ENCODE measurements at places on chromosomes 4 and X. TPM values are rescaled to one million over a fixed set of nuclear protein-coding genes. Genes with fewer than 3 reads are reported as not detected.

- DNase-seq, result no peak
Observed at GRCh38 chrX:100969936-100970335, 428 bp downstream of the ARL13A start.

- DNase-seq, result peak; percentile 62
Observed at GRCh38 chr4:25943312-25943711, 29.3 kb downstream of the SMIM20 start.

DNA sequence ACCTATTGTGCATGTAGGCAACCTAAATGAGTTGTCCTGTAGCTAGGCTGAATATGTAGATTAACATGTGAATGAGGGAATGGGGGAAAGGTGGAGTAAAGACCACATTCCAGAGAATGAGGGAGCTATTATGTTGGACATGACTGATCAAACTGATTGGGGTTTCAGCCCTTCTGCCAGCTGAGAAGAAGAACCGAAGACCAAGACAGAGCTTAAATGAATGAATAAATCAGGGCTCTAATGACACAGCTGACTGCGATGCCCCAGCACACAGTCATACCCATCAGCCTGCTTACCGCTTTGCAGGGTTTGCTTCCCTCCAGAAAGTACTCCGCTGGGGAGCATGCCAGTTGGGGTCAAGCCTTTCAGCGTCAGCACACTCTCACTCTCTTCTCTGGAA lies 315.4 kb downstream of the PPP3CA start:
- no peak for DNase-seq

Gene RS1
- total RNA-seq, result not detected

Gene GABRG1
- not detected for total RNA-seq

Gene TMEM47
- 32.1 TPM for total RNA-seq

DNA sequence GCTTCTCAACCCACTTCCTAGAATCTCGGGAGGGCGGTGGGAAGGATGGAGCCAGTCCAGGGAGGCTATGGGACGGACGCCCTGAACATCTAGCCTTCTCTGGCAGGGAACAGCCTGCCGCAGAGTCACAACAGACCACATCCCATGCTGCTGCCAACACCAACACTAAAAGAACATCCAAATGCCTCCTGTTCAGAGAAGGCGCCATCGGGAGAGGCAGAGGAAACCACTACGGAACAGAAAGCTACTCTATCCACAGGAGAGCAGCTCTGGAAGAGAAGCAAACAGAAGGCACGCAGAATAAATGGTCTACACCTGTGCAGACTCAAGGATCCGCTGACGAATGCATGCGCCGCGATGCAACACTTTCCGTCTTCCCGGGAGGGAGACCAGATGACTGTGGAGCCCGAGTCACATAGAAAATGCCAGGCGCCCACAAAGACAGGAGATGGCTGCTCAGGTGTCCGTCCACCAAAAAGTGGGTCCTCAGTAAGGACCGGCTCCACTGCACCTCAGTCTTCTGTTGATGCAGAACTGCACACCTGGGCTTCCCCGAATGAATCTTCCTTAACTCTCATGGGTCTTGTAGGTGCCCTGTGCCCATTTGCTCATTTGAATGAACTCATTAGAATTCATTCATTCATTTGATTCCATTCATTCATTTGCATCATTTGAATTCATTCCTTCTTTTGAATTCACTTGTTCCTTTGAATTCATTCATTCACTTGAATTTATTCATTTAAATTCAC lies 217.5 kb downstream of the DHRSX start:
- DNase-seq, result no peak

DNA sequence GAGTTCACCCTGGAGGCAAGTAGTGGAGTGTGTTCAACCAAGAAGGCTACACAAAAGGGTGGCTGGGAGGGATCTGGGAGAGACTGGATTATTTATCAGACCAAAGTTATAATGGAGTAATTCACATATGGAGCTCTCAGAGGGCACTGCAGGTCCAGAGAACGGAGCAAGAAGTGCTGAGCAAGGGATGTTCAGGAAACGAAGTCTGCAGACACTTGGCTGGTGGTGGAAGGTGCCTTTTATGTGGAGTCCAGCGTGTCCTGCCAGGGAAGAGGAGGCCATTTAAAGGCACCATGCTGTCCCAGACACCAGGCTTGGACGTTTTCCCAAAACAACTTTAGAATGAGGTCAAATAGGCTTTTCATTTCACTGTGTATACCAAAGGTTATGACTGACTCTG lies 130.1 kb downstream of the CEP135 start:
- no peak for DNase-seq

- peak; percentile 33 for DNase-seq
Observed at GRCh38 chr4:186260504-186261448, 5.2 kb upstream of the F11 start.

- DNase-seq, result no peak
Observed at GRCh38 chr4:187416216-187416615, 579.4 kb upstream of the ZFP42 start.

DNA sequence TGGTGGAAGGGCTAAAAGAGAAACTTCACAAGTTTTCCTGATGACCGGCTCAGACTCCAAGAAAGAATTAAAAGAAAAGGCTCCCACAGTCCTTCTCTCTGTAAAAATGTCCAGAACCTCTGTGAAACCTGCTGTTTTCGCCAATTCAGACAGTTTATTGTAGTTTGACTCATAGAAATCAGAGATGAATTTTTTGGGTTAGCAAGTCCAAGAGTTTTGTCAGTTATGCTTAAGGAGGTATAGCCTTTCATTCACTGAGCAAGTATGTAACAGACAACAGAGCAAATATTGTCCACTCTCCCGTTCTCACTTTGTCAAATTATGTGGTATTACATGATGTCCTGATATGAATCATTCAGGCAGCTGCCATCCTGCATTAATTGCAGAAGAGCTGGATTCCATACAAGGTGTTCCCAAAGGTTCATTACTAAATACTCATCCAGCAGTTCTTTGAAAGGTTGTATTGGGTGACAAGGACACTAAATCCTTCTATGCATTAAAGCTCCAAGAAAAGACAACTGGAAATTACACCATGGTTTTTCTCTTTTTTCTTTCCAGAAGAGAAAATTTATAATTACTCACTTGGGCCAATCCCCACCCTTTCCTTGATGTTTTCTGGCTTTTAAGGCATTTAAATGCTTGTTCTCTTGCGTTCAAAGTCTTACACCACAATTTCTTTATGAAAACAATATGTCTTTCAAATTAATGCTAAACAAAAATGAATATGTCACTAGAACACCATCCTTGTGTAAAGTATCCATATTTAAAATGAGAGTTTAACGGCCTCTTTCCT lies 30.0 kb upstream of the PLAC1 start:
- no peak for DNase-seq

Gene ITGB1BP2
- 88.6 TPM for total RNA-seq

GRCh38 chrX:55867708-55868107 lies 150.2 kb downstream of the RRAGB start:
- DNase-seq, result no peak

Gene CRMP1
- 1.3 TPM for total RNA-seq

Gene PDCL2
- not detected for total RNA-seq

GRCh38 chrX:150058728-150059127 lies 120.4 kb upstream of the EOLA2 start:
- no peak for DNase-seq

Gene DSPP
- not detected for total RNA-seq

GRCh38 chr4:138815811-138816210 lies 199.8 kb upstream of the NOCT start:
- DNase-seq, result no peak

DNA sequence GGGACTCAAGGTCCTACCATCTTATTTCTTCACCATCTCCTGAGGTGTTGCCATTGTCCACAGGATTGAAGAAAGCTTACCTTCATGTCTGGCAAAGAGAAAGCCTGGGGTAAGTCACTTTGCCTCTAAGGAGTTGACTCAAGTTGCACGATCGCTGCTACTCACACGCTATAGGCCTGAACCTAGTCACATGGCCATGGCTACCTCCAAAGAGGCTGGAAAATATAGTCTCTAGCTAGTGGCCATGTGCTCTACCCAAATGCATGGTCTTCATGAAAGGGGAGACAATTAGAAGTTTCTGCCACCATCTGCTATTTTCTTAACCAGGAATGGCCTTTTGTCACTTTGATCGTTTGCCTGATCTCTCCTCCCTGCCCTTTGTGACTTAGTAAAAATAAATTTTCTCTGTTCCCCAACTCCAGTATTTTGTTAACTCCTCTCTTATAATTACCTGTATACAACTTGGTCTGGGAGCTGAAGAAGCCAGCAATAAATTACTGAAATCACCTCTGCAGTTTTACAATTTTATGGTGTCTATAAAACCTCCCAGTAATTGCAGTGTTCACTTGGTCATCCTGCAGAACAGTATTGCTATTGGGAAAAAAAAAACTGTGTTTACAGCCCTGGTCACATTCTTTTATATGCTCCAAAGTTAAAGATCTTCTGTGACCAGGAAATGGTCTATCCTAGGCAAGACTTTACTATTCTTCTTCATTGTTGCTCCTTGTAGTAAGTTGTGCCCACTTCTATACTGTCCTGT lies 126.7 kb upstream of the TSPAN5 start:
- no peak for DNase-seq

DNA sequence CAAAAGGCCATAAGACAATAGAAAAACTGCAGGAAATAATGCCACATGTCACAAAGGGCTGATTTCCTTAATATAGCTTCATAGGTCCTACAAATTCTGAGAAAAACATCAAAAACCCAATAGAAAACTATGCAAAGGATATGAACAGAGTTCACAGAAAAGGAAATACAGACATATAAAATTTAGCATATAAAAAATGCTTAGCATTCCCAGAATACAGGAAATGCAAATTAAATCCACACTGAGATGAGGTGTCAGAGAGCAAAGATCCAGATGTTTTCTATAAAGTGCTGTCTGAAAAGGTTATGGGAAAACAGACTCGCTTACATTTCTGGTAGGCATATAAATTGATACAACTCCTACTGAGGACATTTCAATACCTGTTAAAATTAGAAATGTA lies 33.8 kb downstream of the TXK start:
- DNase-seq, result no peak

- DNase-seq, result no peak
Observed at GRCh38 chr4:188117631-188118324, 8.4 kb upstream of the TRIML2 start.

DNA sequence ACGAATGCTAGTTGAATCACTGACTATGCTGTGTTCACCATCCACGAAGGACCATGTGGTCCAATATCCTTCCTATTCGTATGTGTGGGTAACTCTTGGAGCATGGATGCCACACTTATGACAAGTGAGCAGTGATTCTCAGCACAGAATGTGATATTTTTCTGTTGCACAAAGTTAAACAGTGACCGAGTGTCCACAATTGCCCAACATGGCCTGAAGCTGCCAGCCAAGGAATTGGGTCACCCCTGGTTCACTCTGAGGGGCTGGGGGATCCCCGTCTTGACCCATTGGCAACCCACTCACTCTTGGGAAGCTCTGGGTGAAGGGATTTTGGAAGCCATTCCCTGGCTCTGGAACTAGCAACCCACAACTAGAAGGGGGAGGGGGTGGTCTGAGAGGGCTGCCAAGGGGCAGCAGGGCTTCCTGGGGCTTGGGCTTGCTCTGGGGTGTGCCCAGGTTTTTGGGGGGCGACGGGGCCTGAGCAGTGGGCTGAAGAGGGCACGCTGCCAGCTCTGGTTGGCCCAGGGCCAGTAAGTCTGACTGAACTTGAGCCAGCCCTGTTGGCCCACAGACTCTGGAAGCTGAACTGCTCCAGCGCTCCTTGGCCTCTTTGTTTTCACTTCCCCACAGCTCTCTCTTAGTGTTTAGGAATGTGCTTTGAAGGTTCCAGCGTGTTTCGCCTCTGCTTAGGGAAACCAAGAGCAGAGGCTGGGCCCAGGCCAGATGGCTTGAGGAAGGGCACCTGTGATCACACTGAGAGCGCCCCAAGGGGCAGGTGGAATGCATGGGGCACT lies 43.1 kb upstream of the BCOR start:
- DNase-seq, result peak; percentile 38

DNA sequence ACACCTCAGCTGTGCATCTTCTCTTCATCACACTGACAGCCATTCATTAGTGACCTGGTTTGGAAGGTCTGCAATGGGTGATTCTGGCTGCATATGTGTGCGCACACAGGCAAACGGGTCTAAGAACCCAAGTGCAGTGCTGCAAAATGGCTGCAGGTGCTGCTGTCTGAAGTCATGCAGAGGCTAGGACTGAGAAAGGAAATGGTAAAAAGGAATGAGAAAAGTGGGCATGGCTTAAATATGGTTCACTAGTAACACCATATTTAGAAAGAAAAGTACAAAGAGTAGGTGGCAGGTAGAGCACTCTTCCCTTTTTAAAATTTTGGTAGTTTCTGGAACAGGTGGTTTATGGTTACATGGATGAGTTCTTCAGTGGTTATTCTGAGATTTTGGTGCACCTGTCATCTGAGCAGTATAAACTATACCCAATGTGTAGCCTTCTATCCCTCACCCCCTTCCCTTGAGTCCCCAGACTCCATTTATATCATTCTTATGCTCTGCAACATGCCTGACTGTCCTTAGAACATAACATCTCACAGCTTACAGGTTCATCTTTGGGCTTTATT lies 78.4 kb downstream of the CCNG2 start:
- no peak for DNase-seq

- no peak for DNase-seq
Observed at GRCh38 chrX:108270280-108270679, 167.9 kb downstream of the COL4A6 start.

Gene TXK
- total RNA-seq, result 0.20 TPM

Gene ZNF518B
- total RNA-seq, result 21.8 TPM

Gene USP17L13
- total RNA-seq, result not detected

Gene ENPEP
- total RNA-seq, result 2.7 TPM

Gene TMEM271
- not detected for total RNA-seq

Gene PNMA6F
- not detected for total RNA-seq

- DNase-seq, result no peak
Observed at GRCh38 chrX:135086197-135086854, 34.0 kb downstream of the ETDB start.

DNA sequence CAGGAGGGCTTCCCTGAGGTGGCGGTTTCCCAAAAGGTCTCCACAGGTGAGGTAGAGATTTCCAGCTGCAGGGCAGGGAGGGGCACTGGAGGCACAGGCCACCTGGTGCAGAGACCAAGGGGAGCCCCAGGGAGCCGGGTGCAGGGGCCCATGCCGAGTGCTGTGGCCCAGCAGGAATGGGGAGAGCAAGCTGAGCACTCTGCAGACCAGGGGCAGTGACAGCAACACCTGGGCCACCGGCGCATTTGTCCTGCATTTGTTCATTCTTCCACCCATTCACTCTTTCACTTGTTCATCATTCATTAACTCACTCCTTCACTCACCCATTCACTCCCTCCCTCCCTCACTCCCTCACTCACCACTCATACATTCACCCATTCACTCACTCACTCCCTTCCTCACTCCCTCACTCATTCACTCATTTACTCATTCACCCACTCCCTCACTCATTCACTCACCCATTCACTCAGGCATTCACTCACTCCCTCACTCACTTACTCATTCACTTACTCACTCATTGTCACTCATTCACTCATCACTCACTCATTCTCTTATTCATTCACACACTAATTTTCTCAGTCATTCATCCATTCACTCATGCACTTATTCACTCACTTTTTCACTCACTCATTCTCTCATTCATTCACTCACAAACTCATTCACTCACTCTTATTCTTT lies 16.3 kb downstream of the CPZ start:
- DNase-seq, result no peak

Gene TSPAN7
- 20.0 TPM for total RNA-seq

Gene HEPH
- 11.8 TPM for total RNA-seq
